K562 (cell line): ENCODE measurements at places on chromosomes 11 and 22.

GRCh38 chr11:14237444-14237961, 121.5 kb downstream of the RRAS2 start:
- DNase-seq, result no peak

DNA sequence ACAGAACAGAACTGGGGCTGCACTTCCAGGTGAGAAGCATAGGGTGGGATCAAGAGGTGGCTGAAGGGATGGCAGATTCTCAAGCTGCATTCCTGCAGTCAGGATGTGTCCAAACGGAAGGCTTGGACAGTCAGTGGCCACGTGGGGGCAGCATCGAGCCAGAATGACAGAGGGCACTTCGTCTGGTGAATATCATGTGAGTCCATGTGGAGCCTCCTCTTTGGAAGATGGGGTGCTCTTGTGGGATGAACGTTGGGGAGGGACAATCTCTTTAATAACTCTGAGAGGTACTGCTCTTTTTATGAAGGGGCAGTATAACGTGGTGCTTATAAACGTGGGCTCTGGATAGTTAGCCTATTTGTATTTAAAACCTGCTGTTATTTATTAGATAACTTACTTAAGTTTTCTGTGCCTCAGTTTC, 154.9 kb upstream of the NAV2 start:
- peak; percentile 76 for DNase-seq

DNA sequence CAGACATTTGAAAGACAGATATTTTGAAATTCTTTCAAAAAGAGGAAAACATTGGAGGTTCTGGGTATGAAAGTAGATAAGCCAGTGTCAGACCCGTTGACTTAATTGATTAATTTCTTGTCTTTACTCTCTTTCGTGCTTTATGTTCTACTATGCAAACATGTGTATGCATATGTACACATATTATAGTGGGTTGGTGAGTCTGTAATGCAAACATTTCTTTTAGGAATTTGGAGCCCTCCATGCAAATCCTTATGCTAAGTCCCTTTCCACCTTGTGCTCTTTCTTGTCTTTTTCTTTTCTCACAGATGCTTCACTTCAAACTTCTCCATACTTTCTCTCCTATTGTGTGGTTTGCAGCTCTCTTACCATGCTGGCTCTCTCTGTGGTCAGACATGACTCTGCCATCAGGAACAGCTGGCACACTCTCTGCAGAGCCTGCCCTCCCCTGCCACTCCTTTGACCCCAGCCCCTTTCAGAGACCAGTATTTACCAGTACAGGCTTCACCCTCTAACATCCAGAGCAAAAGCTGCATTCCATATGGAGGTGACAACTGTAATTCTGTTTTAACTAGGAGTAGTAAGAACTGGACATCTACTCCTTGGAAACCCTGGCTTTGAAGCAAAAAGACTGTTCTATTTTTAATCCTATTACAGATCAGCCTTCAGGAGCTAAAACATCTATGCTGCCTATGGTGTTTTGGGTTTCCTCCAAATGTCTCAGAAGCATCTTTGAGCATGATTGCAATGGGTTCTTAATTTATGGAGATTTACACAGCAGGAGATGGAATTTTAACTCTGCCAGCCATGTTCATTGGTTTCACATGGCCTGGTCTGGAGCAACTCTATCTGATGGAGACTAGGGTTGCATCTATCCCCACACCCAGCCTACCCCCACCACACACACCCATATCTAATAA, 386.9 kb upstream of the FAT3 start:
- no peak for DNase-seq

DNA sequence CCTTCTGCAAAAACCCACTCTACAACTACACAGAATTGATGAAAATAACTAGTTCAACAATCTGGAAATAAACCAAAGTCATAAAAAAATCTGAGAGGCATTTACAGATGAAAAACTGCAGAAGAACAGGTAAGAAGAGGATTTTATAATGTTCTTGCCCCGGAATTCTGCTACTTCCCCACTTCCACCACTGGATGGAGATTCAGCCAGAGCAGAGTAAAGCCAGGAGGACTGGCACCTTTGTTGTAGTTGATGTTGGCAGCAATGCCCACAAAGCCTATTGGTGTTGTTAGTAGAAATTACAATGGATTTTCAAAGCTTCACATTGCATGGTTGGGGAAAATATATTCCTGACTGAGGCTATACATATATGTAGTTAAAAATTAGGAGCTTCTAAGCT, 640.2 kb downstream of the LRRC4C start:
- DNase-seq, result no peak

DNA sequence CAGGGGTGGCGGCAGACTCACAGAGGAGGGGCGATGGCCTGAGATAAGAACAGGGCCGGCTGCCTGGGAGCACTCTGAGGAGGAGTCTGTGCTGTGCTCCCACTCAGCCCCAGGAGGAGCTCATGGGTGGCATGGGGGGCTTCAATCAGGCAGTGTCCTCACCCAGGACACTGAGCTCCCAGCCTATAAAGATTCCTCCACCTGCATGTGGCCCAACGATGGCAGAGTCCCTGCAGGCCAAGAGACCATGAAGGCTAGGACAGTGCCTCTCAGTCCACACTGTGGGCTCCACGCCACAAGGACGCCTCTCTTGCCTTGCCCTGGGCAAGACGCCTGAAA, 1.9 kb downstream of the CST6 start:
- DNase-seq, result no peak

DNA sequence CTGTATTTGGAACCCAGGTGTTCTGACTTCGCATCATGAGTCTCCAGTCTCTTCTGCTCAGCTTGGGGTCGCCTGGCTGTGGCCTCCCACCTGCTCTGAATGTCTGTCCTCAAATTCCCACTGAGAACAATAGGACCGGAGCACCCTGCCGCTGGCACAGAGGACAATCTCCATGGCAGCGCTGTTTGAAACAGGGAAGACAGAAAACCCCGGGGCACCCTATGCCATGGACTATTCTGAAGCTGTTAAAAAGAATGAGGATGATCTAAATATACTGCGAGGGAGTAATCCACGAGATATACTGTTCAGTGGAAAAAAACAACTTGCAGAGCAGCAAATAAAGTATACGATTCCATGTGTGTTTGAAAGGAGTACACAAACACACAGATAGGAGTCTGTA, 415.6 kb upstream of the NARS2 start:
- DNase-seq, result no peak

GRCh38 chr11:61345170-61345610, 12.2 kb downstream of the TKFC start:
- DNase-seq, result no peak

DNA sequence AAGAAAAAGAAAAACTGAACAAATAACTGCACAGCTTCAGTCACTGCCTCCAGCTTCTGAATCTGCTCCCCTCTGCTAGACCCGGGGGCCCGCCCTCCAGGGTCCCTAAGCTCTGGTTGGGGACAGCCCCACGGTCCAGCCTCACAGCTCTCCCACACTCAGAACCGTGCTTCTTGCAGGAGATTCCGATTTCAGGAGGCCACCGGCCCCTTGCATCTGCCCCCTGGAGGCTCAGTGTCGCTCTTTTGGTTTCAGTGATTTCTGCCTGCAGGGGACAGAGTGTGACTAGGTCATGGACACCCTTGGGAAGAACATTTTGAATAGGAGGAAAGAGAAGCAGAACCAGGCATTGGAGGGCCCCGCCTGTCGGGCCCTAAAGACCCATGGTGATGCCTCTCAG, 23.1 kb upstream of the RPS3 start:
- peak; percentile 36 for DNase-seq

GRCh38 chr11:11468954-11469353, 115.9 kb upstream of the CSNK2A3 start:
- DNase-seq, result no peak

- no peak for DNase-seq
Measured at GRCh38 chr11:130911306-130911705, 5.0 kb downstream of the SNX19 start.

DNA sequence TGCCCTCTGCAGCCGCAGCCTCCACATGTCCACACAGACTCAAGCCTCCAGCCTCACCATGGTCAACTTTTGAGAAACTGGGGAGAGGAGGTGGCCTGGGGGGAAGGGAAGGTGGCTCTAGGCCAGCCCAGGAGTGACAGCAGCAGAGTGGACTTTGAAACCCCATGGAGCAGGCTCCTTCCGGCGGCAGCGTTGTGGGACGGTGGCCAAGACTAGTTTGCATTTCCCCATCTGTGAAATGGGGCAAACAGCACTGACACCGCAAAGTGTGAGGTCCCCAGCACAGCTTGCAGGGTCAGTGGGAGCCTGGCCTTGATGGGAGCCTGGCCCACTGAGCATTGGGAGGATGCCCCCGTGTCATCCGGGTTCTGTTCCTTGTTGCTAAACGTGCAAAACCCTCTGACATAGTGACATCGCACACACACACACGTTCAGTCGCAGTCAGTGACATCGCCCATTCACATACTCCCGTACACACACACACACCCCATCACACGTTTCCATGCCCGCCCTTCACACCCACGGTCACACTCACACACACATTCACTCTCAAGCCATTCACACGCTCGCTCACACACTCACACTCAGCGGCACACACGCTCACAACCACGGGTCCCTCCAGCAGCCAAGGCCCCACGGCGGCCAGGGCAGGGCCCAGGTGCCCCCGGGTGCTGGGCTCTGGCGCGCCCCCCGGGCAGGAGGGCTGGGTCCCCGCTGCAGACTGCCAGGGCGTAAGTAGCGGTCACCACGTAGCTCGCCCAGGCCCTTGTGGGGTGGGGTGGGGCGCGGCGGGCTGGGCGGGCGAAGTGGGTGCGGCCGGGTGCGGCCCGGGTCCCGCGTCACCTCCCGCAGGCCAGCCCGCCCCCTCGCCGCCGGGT, 585 bp downstream of the CYB5R3 start:
- DNase-seq, result peak; percentile 88

GRCh38 chr11:17631702-17632365, 84.8 kb downstream of the OTOG start:
- no peak for DNase-seq

- peak; percentile 16 for DNase-seq
Measured at GRCh38 chr22:49951000-49951677, 9.4 kb upstream of the PIM3 start.

DNA sequence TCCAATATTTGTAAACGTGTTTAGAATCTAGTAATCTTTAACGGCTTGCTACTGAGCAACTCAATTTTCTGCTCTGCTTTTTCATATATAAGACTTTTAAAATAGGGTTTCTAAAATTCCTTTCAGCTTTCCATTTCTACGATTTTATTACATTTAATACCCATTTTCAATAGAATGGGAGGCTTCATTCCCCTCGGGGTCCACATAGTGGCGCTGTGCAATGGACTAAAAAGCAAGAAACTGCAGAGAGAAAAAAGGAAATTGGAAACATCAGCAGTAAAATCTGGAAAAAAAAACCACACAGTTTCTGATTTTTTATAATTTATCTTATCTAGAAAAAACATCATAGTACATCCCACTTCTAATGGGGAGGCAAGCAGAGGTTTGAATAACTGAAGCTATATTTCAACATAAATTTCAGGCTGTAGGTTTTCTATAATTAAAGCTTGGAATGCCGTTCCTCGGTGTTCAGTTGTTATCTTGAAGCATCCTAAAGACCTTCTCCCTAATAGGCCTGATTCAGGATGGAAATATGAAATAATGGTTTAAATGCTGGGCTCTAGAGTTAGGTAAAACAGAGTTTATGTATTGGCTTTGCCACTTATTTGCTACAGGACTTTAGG, 18.7 kb upstream of the JHY start:
- DNase-seq, result peak; percentile 41
